ENCODE measurements at places on chromosomes 16 and 17.

DNA sequence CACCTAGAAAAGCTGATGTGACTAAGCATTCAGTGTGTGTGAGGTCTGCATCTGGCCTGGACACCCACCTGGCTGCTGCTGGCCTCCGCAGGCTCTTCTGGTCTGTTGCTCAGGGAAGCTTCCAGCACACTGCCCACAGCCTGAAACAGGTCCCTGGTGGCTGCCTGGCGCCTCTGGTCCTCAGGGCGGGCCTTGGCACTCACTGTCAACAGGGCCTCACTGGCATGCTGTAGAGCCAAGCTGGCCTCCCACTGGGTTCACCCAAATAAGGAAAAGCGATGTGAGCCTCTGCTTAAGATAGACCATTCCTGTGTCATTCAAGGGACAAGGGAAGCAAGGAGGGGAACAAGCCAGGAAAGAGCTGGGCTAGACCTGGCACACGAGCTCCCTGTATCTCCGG is 70.6 kb upstream of the BCO1 start:
- no peak for DNase-seq

- DNase-seq, result no peak
Observed at GRCh38 chr16:80105160-80105559, 435.6 kb upstream of the DYNLRB2 start.

DNA sequence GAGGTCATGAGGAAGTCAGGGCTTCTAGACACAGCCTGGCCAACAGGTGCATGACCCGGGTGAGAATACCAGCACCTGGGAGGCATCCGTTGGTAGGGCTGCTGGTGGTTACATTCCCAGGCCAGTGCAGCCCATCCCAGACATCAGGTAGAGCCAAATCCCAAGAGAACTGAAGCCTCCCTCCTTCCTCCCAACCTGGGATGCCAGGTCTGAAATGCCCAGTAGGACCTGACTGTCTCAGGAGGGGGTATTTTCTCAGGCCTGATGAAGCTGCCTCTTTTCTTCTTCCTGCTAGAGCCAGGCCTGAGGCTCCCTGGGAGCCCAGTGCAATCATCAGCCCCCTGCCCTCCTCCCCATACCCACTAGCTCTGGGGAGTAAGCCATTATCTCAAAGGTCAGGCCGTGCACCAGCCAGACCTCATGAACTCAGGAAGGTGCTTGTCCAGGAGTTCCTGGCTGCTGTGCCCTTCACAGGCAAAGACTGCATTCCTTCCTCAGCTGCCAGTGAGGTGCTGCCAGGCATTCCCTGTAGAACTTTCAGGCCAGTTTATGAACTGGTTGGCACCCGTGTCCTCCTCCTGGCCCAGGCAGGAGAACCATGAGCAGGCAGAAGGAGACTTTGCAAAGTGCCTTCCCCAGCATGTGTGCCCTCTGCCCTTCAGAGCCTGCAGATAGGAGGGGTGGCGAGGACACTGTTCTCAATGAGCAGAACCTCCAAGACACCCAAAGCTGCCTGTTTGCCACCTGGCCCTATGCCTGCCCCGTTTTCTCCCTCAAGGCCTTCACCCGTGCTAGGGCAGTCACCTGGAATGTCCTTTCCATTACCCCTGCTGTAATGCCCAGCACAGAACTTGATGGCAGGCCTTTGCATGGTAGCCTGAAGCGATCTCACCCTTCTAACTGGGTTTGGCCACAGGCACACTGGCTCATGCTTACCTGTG is 7.6 kb downstream of the TBX2 start:
- no peak for DNase-seq

DNA sequence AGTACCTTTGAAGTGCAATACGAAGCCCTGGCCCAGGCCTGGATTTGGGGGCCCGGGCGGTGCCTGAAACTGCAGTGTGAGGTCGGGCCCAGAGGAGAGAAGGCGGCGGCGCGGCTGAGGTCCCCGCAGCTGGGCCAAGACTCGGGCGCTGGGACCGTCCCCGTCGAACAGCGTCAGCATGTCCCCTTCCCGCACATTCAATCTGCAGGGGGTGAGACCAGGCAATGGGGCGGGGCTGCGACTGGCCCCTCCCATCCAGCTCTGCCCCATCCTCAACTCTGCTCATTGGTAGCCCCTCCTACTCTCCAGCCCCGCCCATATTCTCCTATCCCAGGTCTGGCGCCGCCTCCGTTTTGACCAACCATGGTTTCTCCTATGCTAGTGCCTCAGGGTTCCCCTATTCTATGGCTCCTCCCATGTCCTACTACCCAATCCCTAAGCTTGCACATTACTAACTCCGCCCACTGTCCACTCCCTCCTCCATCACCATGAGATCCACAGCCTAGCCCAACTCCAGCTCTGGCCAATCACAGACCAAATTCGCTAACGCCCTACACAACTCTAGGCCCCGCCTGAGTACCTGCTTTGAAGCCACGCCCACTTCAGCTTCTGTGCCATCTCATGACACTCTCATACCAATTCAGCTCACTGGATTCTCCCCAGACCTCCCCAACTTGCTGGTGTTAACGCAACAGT is 14.4 kb upstream of the CDIPT start:
- DNase-seq, result peak; percentile 80

GRCh38 chr17:18166894-18167293 is 16.7 kb upstream of the ALKBH5 start:
- DNase-seq, result no peak

GRCh38 chr17:77875881-77876509 is 82.5 kb upstream of the TNRC6C start:
- DNase-seq, result peak; percentile 72

DNA sequence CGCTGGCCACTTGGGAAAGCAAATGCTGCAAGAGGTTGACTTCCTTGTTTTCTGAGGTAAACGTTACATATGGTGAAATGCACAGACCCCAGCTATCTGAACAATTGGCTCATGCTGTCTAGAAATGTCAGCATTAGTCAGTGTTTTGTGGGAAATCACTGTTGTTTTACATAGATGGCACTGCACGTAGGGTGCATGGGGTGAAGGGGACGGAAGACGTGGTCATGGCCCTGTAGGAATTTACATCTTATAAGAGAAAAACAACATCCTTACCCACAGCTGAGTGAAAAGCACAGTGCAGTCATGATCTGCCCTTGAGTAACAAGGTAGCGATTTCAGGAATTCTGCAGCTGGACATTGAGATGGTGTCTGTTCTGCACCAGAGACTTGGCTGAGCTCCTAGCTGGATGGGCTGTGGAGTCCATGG is 15.2 kb downstream of the RPTOR start:
- peak; percentile 18 for DNase-seq

GRCh38 chr17:45956090-45956489 is 43.0 kb upstream of the STH start:
- no peak for DNase-seq

GRCh38 chr16:71482569-71482968 is 6.6 kb downstream of the ZNF19 start:
- DNase-seq, result no peak

DNA sequence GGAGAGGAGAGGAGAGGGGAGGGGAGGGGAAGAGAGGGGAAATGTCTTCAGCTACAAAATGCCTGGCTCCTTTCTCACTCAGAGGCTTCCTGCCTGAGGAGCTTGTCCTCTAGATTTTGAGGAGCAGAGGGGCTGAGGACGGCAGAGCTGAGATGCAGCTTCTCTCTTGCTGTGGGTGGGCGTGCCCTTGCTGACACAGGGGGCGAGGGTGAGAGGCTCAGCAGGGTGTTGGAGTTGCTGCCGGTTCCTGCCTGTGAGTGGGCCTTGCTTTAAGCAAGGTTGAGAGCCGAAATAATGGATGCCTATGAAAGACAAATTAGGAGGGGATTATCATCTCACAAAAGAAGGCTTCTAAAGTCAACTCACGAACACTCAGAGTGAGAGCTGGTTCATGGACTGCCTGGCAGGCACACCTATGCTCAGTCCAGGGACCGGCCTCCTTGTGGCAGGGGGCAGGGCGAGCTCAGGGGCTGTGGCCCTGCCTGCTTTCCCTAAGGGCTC is 215.6 kb downstream of the MSI2 start:
- DNase-seq, result no peak

DNA sequence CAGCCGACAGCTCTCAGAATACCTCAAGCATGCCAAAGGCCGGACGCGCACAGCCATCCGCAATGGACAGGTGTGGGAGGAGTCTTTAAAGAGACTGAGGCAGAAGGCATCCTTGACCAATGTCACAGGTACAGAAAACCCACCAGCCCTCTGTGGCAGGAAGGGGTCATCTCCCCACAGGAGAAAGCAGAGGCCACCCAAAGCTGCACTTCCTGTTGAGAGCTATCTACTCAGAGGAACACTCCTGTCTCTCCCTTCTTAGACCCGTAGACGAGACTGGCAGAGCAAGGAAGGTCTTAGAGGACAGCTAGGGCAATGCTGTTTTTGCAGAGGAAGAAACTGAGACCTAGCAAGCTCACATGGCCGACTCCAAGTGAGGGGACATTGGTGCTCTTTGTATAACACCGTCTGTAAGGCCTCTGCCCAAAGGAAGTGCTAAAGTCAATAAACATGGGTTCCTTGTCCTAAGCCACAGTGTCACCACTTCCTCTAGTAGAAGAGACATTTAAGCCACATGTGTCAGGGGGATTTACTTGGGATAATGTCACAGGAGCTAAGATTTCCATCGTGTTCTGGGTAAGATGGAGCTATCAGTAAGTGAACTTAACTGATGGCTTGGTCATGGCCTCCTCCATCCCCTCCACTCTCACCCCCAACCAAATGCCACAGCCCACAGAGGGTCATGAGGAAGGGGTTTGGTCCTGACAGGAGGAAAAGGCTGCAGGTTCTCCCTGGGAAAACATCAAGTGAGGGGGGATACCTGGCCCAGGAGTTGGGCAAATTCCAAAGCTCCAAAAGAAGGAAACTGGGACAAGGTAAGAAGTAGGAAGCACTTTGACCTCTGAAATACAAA is 9.4 kb downstream of the LPO start:
- no peak for DNase-seq

- peak; percentile 96 for DNase-seq
Observed at GRCh38 chr17:1736348-1737281, 6.1 kb upstream of the SERPINF2 start.
